ENCODE measurements at places on chromosomes 7 and 10.

DNA sequence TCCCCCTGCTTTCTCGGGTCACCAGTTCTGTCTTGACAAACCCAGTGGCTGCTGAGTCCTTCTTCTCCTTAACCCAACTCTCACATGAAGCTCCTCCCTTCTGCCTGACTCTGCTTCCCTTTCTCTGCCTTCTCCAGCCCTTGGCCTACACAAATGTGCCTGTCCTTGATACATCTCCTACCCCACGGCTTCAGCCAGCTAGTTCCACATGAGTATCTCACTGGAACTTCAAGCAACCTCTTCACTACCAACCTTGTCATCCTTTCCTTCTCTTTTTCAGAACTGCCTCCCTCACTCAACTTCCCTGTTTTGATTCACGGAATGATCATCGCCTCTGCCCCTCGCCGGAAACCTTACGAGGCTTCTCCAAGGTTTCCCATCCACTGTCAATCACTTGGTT lies 55.9 kb downstream of the PDIA4 start:
- no peak for DNase-seq

GRCh38 chr7:111261496-111261895 lies 170.6 kb downstream of the LRRN3 start:
- no peak for DNase-seq

GRCh38 chr7:131816391-131817007 lies 260.1 kb upstream of the PODXL start:
- DNase-seq = no peak

GRCh38 chr10:44382981-44383748 lies 1.7 kb downstream of the CXCL12 start:
- no peak for DNase-seq

DNA sequence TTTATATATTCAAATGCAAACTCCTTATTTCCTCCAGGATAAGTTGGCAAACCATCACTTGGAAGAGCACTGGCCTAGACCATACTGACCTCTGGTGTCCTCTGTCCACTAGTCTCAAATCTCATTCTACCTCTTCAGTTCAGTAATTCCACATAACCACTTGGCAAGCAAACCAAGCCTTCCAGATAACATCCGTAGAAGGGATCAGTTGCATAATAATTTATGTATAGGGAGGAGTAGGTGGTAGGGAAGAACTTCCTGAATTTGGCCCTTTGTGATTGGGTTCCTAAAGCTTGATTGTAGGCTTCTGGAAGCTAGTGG lies 55.0 kb downstream of the WAC start:
- DNase-seq = no peak

GRCh38 chr7:93558705-93559614 lies 15.6 kb downstream of the CALCR start:
- no peak for DNase-seq

DNA sequence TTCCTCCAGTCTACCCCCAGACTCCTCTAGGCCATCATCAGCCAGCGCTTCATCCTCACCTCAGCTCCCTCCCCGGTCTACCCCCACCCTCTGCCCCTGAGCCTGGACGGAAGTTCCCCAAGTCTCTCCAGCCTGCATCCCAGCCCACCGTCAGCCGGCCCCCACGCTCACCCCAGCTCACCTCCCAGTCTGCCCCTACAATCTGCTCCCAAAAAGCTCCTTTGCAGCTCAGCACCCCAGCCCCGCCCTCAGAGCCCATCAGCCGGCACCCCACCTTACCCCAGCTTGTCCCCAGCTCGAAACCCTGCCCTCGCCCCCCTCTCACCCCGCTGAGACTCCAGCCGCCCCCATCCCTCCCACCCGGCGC lies 322 bp upstream of the RAMP3 start:
- no peak for DNase-seq

DNA sequence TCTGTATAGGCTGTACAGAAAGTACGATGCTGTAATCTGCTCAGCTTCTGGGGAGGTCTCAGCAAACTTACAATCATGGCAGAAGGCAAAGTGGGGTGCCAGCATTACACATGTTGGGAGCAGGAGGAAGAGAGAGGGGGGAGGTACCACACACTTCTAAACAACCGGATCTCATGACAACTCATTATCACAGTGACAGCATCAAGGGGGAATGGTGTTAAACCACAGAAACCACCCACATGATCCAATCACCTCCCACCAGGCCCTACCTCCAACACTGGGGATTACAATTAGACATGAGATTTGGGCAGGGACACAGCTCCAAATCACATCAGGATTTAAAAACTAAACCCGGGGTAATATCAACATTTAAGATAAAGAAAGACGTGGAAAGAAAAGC lies 468.8 kb upstream of the AUTS2 start:
- DNase-seq = no peak

GRCh38 chr10:77360835-77361234 lies 276.8 kb downstream of the KCNMA1 start:
- no peak for DNase-seq

DNA sequence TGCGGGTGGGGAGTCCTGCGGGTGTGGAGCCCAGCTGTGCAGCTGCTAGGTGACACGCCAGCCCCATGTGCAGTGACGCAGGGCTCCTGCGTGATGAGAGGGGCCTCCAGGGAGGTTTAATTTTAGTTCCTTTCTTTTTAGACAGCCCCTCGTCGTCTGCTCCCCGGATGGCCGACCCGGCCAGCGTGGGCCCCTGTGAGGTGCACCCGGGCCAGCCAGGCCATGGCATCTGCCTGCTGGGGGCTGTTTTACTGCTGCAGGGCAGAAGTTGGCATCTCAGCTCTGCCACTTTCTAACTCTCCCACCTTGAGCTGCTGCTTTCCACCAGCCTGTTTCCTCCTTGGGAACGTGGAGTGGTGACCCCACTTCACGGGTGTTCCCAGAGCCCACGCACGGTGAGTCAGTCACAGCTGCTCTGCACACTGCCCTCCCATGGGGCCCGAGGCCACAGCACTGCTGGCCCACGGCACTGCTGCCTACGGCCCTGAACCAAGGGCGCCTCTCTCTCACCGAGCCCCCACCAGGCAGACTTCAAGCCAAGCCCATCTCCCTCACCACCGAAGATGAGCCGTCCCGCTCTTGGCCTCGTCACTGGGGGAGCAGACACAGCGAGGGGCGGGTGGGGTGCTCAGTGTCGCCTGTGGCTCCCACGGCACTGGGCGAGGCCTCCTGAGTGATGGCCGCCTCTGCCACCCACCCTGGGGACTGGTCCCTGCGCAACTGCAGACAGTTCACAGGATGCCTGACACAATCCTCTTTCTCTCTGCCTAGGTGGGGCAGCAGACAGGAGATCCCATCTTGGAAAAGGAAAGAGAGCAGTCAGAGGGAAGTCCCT lies 21.3 kb downstream of the CYP2W1 start:
- DNase-seq = no peak

- DNase-seq = no peak
Observed at GRCh38 chr10:131196176-131196885, 115.2 kb downstream of the TCERG1L start.

DNA sequence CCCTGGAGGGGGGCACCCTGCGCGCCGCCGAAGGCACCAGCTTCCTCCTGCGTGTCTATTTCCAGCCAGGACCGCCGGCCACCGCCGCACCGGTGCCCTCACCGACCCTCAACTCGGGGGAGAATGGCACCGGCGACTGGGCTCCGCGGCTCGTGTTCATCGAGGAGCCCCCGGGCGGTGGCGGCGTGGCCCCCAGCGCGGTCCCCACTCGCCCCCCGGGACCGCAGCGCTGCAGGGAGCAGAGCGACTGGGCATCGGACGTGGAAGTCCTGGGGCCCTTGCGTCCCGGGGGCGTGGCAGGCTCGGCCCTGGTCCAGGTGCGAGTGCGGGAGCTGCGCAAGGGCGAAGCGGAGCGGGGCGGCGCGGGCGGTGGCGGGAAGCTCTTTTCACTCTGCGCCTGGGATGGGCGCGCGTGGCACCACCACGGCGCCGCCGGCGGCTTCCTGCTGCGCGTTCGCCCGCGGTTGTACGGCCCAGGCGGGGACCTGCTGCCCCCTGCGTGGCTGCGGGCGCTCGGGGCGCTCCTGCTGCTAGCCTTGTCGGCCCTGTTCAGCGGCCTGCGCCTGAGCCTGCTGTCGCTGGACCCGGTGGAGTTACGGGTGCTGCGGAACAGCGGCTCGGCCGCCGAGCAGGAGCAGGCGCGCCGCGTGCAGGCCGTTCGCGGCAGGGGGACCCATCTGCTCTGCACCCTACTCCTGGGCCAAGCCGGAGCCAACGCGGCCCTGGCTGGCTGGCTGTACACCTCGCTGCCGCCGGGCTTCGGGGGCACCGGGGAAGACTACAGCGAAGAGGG lies 594 bp downstream of the CNNM1 start:
- DNase-seq = no peak

DNA sequence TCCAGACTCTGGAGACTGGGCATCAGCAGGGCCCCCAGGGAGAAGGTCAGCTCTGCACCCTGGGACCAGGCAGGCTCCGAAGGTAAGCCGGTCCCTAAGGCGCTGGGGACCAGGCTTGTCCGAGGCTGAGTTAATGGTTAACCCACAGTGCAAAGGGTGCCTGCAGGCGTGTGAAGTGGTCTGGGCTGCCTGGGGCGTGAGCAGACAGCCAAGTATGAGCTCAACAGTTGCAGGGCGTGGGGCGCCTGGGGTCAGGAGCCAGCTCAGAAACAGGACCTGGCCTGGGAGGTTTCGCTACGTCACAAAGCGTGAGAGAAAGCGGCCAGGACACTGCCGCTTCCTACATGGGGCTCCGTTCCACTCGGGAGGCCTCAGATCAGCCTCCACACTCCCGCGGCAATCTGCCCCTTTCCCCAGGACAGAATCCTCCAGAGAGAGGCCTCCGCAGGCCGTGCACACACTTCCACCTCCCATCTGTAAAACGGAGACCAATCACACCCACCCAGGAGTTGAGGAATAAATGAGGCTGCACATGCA lies 16.0 kb downstream of the PDGFA start:
- no peak for DNase-seq

DNA sequence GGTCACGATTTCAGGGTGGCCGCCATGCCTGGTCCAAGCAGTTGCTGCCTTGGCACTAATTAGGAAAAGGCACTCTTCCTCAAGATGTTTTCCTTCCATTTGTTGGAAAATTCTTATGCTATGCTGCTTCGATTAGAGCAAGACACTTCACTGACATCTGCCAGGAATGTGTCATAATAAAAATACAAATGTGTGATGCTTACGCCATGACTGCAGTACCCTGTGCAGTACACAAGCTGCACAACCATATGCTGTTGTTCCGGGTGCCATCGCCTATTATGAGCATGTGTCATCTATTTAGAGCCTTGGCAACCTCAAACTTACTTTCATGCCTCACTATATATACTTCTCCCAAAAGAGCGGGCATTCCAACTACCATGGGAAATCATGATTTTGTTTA lies 14.9 kb upstream of the MPP7 start:
- DNase-seq = no peak

- no peak for DNase-seq
Observed at GRCh38 chr7:22758576-22758975, 31.6 kb downstream of the IL6 start.

DNA sequence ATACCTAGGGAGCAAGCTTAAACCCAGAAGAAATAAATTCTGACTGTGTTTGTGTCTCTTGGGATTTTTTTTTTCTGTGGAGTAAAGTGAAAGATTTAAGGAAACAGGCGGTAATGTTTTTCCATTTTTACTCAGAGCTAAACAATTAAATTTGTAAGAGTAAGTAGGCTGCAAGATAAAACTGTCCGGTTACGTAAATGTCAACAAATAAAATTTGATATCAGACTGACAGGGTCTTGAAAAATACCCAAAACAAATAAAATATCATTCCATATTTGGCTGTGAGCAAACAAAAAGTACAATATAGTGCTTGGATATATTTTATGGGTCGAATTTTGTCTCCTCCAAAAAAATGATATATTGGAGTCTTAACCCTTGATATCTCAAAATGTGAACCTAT lies 217.6 kb downstream of the PCLO start:
- DNase-seq = no peak

DNA sequence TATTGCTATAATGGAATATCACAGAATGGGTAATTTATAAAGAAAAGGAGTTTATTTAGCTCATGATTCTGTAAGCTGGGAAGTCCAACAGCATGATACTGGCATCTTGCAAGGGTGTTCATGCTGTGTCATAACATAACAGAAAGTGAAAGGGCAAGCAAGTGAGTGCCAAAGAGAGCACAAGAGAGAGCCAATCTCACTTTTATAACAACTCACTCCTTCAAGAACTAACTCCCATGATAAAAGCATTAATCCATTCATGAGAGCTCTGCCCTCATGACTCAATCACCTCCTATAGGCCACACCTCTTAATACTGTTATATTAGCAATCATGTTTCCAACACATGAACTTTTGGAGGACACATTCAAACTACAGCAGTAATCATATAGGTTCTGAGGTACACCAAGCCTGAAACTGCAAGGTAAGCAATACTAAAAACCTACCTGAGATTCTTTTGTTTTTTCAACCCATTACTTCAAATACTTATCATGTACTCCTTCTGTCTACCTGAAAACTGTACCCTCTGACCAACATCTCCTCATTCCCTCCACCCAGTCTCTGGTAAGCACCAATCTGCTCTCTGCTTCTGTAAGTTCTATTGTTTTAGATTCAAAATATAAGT lies 219.7 kb downstream of the MTERF1 start:
- no peak for DNase-seq

DNA sequence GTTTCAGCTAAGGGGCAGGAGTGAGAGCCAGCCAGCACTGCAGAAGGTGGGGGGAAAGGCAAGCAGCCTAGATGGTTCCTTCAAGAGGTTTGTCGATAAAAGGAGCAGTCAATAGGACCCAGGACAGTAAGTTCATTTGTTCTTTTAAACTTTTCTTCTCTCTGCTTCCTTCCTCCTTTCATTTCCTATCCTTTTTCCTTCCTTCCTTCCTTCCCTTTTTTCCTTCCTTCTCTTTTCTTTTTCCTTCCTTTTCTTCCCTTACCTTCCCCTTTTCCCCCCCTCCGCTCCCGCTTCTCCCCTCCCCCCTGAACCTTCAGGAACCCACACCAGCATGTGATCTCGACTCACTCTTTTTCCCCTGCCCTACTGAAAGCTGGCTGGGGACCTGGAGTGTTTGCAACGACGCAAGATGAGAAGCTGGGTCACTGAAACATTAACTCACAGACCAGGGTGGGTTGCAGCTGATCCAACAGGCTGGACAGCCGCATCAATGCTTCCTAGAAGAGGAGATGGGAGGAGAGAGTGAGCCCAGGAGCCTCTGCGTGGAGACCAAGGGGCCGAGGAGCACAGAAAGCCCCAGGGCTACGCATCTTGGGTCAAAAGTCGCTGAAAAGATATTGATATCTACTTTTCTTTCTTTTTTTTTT lies 103.4 kb upstream of the SDK1 start:
- DNase-seq = no peak

DNA sequence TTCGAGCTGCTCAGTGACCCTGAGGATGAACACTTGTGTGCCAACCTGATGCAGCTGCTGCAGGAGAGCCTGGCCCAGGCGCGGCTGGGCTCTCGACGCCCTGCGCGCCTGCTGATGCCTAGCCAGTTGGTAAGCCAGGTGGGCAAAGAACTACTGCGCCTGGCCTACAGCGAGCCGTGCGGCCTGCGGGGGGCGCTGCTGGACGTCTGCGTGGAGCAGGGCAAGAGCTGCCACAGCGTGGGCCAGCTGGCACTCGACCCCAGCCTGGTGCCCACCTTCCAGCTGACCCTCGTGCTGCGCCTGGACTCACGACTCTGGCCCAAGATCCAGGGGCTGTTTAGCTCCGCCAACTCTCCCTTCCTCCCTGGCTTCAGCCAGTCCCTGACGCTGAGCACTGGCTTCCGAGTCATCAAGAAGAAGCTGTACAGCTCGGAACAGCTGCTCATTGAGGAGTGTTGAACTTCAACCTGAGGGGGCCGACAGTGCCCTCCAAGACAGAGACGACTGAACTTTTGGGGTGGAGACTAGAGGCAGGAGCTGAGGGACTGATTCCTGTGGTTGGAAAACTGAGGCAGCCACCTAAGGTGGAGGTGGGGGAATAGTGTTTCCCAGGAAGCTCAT lies 1.1 kb downstream of the DDIT4 start:
- DNase-seq = peak; percentile 54

- DNase-seq = no peak
Observed at GRCh38 chr10:48582970-48583369, 21.9 kb downstream of the ARHGAP22 start.
